ENCODE measurements at places on chromosomes 12 and 14. TPM values are rescaled to one million over a fixed set of nuclear protein-coding genes. Genes with fewer than 3 reads are reported as not detected.

CLEC6A gene
- total RNA-seq: 0.49 TPM

COCH gene
- 0.71 TPM for total RNA-seq

ACOT4 gene
- 6.4 TPM for total RNA-seq

HSPB8 gene
- total RNA-seq: 32.9 TPM

RAB5B gene
- 72.1 TPM for total RNA-seq

PTPRR gene
- 2.7 TPM for total RNA-seq

TMEM63C gene
- total RNA-seq: not detected

TMEM253 gene
- not detected for total RNA-seq

SLC22A17 gene
- 16.8 TPM for total RNA-seq

PRB2 gene
- not detected for total RNA-seq

MFAP5 gene
- 19.9 TPM for total RNA-seq

AMIGO2 gene
- total RNA-seq: 27.0 TPM

TTC7B gene
- 36.3 TPM for total RNA-seq

HHIPL1 gene
- 2.2 TPM for total RNA-seq

VRTN gene
- not detected for total RNA-seq

ISCA2 gene
- total RNA-seq: 21.5 TPM

KLHL33 gene
- 0.24 TPM for total RNA-seq

TTC9 gene
- 8.2 TPM for total RNA-seq

GARIN6 gene
- not detected for total RNA-seq

NUDT14 gene
- 87.5 TPM for total RNA-seq

EML5 gene
- 5.2 TPM for total RNA-seq

SYNDIG1L gene
- 2.4 TPM for total RNA-seq

DDHD1 gene
- total RNA-seq: 22.0 TPM

TCL1B gene
- not detected for total RNA-seq

CMTM5 gene
- total RNA-seq: 1.8 TPM

MEG3 gene
- 20.4 TPM for total RNA-seq

IL23A gene
- 1.1 TPM for total RNA-seq

GOLGA5 gene
- total RNA-seq: 26.8 TPM

GRIP1 gene
- 1.8 TPM for total RNA-seq

AKAP3 gene
- total RNA-seq: 1.2 TPM

INHBE gene
- 0.11 TPM for total RNA-seq

MLEC gene
- 125 TPM for total RNA-seq

SLC39A2 gene
- not detected for total RNA-seq

CLEC1B gene
- total RNA-seq: 0.23 TPM

MSI1 gene
- total RNA-seq: 0.47 TPM

SERPINA4 gene
- total RNA-seq: not detected

TAS2R13 gene
- 0.61 TPM for total RNA-seq

SERPINA3 gene
- 111 TPM for total RNA-seq

CCDC177 gene
- total RNA-seq: not detected

POLE2 gene
- total RNA-seq: 2.1 TPM

ISM2 gene
- total RNA-seq: not detected

SIRT4 gene
- 1.2 TPM for total RNA-seq

TPH2 gene
- total RNA-seq: not detected

RBP5 gene
- total RNA-seq: not detected

GRIN2B gene
- total RNA-seq: not detected

AGAP2 gene
- 4.1 TPM for total RNA-seq

IL31 gene
- not detected for total RNA-seq

BTBD7 gene
- 37.2 TPM for total RNA-seq

HCAR3 gene
- total RNA-seq: 8.0 TPM

PTPRQ gene
- total RNA-seq: 9.3 TPM

OR4N5 gene
- total RNA-seq: not detected

PHETA1 gene
- 24.6 TPM for total RNA-seq

Data from upper lobe of left lung (tissue), 6 donors.